ENCODE measurements at places on chromosomes 1 and 21.

- no peak for DNase-seq
Measured at GRCh38 chr21:44534688-44535087, 5.3 kb downstream of the KRTAP10-1 start.

GRCh38 chr21:38337793-38338192 lies 81.0 kb downstream of the KCNJ15 start:
- DNase-seq = no peak

GRCh38 chr21:38329162-38329561 lies 72.4 kb downstream of the KCNJ15 start:
- DNase-seq = no peak

GRCh38 chr1:5756434-5757186 lies 235.6 kb downstream of the NPHP4 start:
- no peak for DNase-seq

GRCh38 chr1:61181067-61182038 lies 99.0 kb downstream of the NFIA start:
- DNase-seq = no peak

GRCh38 chr1:159979257-159979656 lies 25.2 kb upstream of the SLAMF9 start:
- DNase-seq = no peak

DNA sequence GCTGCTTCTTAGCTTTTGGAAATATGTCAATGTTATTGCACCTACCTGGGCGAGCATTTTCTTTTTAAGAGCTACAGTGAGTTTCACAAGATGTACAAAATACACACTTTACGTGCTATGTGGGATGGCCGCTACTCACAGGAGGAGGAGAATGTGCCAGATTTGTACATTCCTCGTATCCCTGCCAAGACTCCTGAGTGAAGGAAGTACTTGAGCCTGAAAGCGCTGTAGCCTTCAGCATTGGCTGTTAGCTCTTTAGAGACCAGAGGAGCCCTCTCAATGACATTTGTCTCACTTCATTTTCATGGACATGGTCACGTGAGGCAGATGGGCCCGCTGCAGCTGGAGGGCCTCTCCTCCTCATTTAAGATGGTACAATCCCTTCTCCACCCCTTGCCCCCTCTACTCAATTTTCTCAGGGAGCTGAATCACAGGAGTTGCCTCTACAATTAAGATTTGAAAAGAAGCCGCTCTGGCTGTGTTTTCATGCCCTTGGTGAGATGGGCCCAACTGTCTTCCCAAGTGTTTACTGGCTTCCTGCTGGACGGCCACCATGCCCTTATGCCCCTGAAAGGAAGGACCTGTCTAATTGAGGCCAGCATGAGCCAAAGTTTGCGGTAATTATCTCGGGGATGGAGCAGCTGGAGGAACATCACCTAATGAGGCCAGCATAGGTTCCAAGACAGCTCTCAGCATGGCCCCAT lies 442.6 kb downstream of the PRDM2 start:
- DNase-seq = no peak

DNA sequence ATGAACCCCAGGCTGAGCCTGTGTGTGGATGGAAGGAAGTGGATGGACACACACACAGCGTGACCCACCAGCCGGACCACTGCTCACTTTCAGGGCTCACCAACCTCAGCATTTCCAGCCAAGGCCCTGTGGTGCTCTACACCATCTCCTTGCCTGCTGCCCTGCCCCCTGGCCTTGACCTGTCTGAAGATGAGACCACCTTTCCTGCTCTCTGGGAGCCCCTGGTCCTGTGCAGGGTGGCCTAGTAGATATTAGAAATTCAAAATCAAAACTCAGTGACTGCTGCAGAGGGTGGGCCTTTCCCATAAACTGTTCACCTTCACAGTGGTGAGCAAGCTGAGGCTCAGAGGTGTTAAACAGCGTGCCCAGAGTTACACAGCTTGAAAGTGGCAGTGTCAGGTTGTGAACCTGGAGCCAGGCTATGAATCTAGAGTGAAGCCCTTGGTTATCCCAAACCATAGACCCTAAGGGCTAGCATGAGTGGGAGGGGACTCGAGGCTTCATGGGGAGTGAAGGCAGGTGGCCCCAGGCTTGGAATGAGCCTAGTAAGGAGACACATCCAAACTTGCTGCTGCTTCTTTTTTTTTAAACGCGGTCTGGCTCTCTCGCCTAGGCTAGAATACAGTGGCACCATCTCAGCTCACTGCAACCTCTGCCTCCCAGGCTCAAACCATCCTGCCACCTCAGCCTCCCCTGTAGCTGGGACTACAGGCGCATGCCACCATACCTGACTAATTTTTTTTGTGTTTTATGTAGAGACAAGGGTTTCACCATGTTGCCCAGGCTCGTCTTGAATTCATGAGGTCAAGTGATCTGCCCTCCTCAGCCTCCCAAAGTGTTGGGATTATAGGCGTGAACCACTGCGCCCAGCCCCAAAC lies 41.5 kb downstream of the MAN1C1 start:
- no peak for DNase-seq

DNA sequence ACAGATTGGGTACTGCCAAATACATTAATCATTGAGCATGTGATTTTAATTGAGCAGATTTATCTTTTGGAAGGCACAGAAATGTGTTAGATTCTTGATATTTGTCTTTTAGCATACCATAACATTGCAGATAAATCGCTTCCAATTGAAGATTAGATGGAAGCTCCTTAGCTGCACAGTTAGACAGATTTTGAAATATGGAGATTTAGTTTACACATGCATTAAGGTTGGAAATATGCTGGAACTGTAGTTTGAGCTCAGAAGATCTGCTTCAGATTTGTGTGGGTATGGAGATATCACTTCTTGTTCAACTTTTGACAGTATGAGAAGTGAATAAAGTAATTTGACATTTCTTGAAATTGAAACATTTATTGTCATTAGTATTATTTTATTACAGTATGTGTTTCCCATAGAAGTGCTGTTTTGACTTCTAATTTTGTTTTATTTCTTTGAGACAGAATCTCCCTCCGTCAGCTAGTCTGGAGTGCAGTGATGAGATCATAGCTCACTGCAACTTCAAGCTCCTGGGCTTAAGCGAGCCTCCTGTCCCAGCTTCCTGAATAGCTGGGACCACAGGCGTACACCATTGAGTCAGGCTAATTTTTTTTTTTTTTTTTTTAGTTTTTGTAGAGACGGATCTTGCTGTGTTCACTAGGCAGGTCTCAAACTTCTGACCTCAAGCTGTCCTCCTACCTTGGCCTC lies 29.1 kb downstream of the THRAP3 start:
- no peak for DNase-seq

DNA sequence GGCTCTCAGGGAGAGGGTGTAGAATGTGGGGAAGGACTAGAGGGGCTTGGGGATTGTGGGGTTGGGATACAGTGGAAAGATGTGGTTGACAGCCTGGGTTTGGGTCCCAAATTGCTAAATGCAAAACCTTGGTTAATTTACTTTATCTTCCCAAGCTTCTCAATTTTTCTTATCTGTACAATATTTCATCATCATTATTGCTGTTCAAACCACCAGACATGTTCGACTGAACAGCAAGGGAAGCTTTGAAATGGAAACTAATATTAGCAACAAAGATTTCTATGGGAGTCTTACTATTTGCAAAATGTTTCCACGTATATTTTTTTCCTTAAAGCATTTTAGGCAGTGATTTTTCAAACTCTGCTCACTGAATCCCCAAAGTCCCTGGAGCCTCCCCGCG lies 67.0 kb upstream of the KAZN start:
- DNase-seq = no peak

DNA sequence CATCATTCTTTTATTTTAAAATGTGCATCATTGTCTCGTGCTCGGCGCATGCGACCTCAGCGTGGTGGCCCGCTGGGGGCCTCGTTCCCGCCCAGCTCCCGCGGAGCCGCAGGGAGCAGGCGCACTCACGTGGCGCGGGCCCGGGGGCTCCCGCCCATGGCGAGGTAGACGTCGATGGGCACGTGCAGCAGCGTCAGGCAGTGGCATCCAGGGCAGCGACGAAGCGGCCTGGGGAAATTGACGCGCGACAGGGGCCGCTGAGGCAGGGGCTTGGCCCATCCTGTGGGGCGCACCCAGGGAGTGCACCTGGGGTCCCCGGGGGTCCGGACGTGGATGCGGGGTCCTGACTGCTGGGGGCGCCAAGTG lies 994 bp downstream of the FAM229A start:
- no peak for DNase-seq

- DNase-seq = no peak
Measured at GRCh38 chr1:93722081-93723031, 40.7 kb upstream of the BCAR3 start.

- no peak for DNase-seq
Measured at GRCh38 chr1:243718893-243719292, 131.2 kb downstream of the AKT3 start.

All from stimulated activated CD4-positive, alpha-beta T cell treated with anti-CD3 and anti-CD28 coated beads, Interleukin-1b, Interleukin-23, amount 100 ng/mL, for 4 hours (primary cell).